ENCODE measurements at places on chromosomes 5 and 9. TPM values are rescaled to one million over a fixed set of nuclear protein-coding genes. Genes with fewer than 3 reads are reported as not detected.

MARCHF11 gene
- polyA plus RNA-seq = not detected

- DNase-seq = no peak
These were observed 72.7 kb downstream of the ZFAND5 start for GRCh38 chr9:72292256-72292682.

DNA sequence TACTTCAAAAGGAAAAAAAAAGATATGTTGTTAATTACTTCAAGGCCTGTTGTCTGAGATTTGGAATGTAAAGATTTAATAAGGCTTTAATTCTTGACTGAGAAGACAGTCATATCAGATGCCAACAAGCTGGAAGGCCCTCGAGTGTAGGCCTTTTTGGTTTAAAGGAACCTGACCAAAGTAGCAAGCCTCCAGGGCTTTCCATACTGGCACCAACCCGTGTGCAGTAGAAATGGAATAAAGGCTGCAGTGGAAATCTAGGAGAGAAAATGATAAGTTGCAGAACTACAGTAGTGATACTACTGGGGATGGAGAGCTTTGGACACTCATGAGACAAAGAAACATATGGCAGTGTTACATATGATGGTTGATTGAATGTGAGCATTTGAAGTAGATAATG lies 358.0 kb downstream of the TAF11L14 start:
- DNase-seq = no peak

GRCh38 chr5:81533629-81534405 lies 139.9 kb upstream of the ACOT12 start:
- no peak for DNase-seq

POU5F2 gene
- not detected for polyA plus RNA-seq

MYO10 gene
- polyA plus RNA-seq = 1.8 TPM

- peak; percentile 63 for DNase-seq
These were observed 86.4 kb downstream of the GALNT10 start for GRCh38 chr5:154276973-154277331.

All from psoas muscle (tissue), 8 donors.